NCI-H2107 (cell line): ENCODE measurements at places on chromosomes 12 and 14.

GRCh38 chr12:68340404-68341270 lies 8.5 kb upstream of the MDM1 start:
- no peak for DNase-seq

GRCh38 chr12:56158926-56159461 lies 835 bp downstream of the MYL6 start:
- no peak for DNase-seq

DNA sequence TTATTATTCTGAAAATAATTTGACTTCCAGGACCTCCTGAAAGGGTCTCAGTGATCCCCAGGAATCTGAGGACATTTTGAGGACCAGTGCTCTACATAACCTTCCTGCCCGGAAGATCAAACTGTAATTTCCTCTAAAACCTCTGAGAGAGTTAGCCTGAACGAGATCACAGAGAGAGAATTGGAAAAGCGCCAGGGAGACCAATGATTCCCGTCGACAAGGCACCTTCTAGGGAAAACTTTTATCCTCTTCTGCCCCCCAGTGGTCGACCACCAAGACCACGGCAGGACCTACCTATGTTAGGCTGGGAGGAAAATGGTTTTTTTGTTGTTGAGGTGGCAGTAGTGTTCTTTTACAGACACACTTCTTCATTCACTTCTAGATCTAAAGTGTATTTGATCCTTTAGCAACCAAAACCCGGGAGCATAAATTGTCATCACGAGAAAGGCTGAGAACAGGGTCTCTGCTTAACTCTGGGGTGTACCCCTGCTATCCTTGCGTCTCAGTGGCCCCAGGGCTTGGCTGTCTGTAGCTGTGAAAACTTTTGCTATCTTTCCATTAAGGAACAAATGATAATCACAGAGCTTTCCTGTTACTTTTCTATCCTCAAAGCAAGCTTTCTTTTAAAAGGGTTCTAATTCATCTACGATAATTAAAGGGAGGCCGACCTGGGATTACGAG lies 62.9 kb upstream of the NID2 start:
- peak; percentile 33 for DNase-seq

DNA sequence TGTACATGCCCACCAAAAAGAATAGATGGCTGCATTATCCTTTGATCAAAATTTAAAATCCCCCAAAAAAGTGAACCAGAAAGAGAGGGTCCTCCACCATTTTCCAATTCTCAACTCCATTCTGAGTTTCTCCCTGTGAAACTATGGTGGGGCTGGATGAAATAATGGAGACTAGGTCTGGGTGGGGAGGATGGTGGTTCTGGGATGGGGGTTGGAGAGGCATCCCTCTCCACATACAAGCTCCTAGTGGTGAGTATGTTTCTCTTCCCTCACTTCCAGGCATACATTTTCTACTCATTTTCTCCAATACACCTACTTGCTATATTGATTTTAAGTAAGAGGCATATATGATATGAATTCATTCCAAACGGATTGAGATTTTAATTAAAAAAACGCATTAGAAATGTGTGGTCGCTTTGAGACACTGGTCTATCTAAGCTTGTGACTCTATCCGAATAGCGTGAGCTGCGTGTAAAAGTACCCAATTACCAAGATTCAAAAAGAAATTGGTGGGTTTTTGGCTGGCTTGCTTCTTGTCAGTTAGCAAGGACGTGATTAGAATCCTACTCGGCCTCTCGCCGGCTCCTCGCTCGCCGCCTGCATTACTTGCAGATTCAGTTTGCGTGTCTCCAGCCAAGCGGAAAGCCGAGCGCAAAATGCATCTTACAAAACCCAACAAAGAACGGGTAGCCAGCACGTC lies 3.4 kb downstream of the ASCL1 start:
- peak; percentile 71 for DNase-seq

DNA sequence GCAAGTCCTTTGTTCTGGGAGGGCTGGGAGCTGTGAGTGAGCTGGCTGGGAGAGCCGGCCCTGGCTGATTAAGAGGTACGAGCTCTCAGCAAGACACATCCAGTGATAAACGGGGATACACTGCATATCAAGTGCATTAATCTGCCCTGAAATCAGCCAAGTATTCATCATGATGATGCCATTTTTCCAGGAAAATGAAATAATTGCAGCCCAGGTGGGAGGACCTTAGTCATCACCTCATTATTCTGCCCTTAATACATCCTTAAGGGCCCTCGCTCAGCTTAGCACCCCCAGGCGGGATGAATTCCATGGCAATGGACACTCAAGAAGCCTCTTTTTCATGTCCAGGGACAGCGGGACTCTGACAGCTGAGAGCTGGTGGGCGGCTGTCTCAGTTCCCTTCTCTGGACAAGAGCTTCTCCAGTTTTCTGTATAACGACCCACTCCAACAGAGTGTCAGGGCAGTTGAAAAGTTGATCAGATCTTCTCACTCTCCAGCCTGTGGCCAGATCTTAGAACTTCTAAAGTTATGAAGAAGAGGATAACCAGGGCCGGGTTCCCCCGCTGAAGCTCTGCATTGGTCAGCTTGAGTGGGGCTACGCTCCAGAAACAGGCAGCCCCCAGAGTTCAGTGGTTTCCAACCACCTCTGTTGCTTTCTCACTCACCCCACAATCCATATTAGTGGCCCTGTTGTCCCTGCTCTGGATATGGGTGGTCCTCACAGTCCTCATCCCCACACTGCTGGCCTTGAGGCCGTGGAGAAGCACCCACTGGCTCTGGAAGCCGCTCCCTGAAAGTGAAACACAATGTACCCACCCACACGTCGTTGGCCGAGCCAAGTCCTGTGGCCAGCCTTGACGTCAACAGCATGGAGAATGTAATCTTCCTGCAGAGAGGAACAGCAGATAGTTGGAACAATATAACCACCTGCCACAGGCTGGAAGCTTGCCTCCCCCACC lies 306.2 kb upstream of the DIO3 start:
- DNase-seq, result no peak

- DNase-seq, result no peak
These were observed 5.0 kb upstream of the CCND2 start for GRCh38 chr12:4268329-4269181.

DNA sequence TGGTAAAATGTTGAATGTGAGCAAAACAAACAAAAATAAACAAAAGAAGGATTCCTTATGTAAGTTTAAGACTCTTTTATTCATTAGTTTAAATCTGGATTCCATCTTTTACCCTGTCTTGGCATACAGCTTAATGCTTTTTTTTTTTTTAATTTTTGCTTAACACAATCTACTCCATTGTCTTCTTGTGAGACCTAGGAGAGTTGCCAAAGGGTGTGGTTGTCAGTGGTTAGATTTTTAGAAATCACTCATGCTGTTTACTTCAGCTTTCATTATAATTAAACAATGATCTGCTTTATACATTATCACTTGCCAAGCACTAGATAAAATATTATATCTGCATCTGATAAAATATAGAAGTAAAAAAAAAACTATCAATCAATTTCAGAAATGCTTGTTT lies 77.7 kb upstream of the KITLG start:
- DNase-seq, result no peak

- no peak for DNase-seq
These were observed 24.6 kb upstream of the LTBP2 start for GRCh38 chr14:74636424-74637177.

GRCh38 chr14:98754343-98755020 lies 517.5 kb downstream of the BCL11B start:
- no peak for DNase-seq

GRCh38 chr12:367972-368371 lies 21.1 kb downstream of the KDM5A start:
- DNase-seq, result no peak

GRCh38 chr12:62516927-62517326 lies 50.3 kb downstream of the MON2 start:
- no peak for DNase-seq

DNA sequence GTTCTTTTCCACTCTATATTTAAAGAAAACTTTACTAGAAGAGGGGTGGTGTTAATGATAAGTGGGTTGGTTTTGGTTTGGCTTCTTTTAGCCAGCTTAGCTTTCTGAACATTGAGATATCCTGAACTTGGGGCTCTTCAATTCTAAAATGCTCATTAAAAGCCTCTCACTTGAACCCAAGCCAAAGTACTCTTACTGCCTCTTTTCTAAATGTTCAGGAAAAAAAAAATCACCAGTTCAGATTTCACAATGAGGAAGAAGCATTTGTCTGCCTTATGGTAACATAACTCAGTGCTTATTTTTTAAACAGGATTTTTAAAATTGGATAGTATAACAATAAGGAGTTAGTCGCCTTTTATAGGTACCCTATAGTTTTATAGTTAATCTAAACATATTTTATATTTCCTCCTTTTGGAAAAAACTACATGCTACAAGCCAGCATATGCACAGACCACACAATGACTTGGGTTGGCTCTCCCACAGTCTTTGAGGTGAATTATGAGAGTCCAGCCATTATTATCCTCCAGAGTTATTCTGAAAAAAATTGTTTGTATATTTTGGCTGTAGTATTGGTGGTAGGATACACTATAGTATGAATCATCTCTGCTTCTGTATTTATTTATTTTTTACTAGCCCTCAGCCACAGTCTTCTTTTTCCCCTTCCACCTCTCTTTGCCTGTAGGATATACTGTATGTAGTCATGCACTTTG lies 195.5 kb upstream of the TMPO start:
- DNase-seq, result no peak

DNA sequence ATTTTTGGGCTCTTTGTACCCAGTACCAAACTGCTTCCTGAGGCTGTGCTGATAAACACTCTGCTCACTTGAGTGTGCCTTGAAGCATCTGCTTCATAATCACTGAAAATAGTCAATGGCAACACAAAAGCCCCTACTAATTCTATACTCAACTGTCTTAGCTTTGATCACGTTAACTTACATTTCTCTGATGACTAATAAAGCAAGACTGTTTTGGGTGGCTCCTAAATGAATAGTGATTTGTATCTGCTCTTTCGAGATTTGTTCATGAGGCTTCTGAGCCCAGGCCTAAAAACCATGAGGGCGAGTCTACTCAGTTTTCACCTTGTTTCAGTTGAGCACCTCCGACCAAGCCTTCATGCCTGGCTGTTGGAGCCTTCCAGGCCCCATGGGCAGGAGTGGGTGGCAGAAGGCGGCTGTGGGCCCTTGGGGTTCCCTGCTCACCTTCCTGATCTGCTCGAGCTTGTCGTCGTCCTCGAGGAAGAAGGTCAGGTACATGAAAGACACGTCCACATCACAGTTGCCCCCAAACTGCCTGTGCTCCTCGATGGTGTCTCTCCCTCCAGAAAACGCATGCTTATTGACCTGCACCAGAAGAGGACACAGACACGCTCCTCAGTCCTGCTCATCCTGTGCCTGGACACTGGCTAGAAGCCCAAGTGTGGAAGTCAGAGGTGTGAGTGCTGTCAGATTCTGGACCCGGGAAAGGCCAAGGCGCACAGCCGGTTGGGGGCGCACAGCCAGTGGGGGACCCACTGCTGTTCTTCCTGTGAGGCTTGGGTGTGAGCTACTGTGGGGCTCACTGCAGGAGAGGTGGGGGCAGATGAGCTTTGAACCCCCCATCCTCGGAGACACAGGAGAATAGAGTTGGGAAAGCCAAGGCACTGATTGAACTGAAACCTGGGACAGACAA lies 13.7 kb downstream of the SLC25A47 start:
- no peak for DNase-seq

GRCh38 chr12:13023811-13024530 lies 20.2 kb upstream of the FAM234B start:
- DNase-seq, result no peak

- DNase-seq, result peak; percentile 90
These were observed 419 bp upstream of the SH2B3 start for GRCh38 chr12:111405149-111405858.

DNA sequence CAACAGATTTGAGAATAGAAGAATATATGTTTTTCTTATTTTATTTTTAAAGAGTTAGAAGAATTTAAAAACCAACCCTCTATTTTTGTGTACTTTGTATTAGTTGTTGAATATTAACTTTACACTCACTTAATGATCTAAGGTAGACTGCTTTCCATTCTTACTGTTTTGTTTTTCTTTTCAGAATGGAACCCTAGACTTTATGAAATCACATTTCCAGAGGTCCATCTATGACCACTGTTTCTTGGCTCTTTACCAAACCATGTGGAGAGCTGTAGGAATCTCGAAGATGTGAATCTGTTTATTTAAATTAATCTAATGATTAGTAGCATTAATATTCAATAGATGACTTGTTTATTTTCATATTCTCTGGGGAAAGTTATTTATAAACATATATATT lies 7.2 kb upstream of the PIK3C2G start:
- DNase-seq, result no peak

GRCh38 chr14:22614240-22614799 lies 16.2 kb downstream of the ABHD4 start:
- no peak for DNase-seq

DNA sequence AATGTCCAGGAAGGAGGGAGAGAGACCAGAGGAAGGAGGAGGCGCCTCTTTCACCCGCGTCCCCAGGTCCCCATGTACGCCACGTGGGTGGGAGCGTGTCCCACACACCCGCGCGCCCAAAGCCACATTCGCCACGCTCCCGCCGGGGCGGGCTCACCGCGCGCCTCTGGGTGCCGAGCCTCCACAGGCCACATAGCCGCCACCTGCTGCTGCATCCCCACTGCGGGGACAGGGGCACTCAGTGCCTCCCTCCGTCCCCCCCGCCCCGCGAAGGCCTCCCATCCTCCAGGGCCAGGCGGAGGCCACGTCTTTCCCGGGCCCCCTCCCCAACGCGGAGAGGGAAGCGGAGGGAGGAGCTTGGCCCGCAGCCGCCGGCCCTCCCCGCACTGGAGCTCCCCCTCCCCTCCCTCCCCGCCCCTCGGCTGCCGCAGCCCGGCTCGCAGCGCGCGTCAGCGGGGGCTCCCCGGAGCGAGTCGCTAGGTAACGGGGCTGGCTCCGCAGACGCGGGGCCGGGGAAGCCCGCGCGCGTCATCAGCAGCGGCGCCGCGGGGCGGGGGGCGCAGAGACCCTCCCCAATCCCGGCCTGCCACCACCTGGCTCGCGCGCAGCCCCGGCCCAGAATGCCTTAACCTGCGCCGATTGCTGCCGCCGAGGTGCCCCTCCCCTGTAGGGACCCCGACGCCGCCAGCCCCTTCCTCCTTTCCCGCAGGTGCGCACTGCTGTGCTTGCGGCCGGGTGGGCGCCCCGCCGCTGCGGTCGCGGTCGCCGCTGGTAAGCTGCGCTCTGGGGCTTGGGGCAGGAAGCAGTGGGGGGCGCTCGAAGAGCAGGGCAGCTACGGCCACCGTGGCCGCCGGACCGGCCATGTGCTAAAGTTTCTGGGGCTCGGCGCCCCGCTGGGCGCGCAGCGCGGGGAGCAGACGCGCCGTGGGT lies 536 bp upstream of the TUNAR start:
- peak; percentile 14 for DNase-seq

GRCh38 chr14:58881433-58881832 lies 243.7 kb downstream of the DACT1 start:
- no peak for DNase-seq

GRCh38 chr14:69034612-69035262 lies 55.6 kb upstream of the ACTN1 start:
- DNase-seq, result no peak

DNA sequence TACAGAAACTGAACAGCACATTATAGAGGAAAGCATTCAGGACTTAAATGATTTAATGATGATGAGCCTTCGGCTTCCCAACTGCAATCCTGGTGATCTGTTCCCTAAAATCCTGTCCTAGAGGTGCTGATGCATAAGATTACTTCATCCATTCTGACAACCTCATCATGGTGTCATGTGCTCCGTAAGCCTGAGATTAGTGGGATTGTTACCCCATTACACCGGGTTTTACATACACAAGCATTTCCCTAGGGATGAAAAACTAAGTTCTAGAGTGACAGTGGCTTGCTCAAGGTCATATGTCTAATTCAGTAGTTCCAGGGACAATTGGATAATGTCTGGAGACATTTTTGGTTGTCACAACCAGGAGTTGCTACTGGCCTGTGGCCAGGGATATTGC lies 2.5 kb upstream of the RNASE13 start:
- no peak for DNase-seq
